Stimulated activated CD4-positive, alpha-beta T cell treated with anti-CD3 and anti-CD28 coated beads, Interleukin-15, amount 100 ng/mL, for 48 hours (primary cell): ENCODE measurements at places on chromosomes 6 and 20.

GRCh38 chr20:62719250-62719935 lies 10.8 kb downstream of the NTSR1 start:
- DNase-seq: no peak

GRCh38 chr20:57480444-57481160 lies 44.3 kb downstream of the CTCFL start:
- no peak for DNase-seq

DNA sequence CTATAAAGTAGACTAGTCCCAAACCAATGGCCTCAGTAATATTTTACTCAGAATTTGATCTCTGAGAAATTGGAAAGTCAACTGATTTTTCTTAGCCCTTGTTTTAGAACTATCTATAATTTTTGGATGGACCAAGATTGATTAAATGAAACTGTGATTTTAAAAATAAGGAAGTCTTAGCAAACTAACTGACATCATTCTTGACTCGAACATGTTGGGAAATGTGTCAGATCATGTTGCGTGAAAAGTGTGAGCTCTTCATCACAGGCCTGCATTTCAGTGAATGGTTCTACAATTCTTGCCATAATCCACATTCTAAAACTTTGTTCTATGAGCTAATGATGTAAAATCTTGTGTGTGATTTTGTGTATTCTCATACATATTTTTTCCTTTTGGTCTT lies 11.0 kb downstream of the TNFAIP3 start:
- DNase-seq: no peak

DNA sequence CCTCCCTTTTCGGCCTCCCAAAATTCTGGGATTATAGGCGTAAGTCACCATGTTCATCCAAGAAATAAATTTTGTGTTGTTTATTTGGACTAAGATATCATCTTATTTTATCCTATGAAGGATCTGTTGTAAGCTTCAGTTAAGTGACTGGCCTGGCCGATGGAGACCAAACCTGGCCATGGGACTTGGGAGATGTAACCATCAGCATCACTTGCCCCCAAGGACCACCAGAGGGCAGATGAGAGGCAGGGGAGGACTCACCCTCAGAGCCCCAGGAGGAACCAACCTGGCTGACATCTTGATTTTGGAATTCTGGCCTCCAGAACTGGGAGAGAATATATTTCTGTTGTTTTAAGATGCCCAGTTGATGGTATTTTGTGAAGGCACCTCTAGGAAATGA lies 266.7 kb downstream of the CDH26 start:
- no peak for DNase-seq

DNA sequence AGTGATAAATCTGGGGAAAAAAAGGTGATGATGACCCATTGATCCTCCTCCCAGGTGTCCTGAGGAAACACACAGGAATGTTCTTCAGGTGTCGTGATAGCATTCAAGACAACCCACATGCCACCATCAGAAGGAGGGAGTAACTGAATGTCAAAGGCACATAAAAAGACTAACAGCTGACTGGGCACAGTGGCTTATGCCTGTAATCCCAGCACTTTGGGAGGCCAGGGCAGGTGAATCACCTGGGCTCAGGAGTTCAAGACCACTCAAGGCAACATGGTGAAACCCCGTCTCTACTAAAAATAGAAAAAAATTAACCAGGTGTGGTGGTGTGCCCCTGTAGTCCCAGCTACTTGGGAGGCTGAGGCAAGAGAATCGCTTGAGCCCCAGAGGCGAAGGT lies 82.3 kb upstream of the CST7 start:
- no peak for DNase-seq

DNA sequence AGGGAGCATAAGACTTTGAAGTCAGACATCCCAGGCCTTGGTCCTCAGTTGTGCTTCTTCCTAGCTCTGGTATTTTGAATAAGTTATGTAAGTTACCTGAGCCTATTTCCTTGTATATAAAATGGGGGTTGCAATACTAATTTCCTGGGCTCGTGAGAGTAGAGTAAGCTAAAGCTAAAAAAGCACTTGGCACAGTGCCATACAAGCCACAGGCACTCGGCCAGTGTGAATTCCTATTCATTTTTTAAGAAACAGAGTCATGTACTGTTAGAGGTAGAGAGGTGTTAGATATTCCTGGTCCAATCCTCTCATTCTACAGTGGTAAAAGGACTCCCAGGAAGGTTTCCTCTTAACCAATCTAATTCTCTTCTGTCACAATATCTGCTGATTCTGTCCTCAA lies 79.6 kb upstream of the EPB41L1 start:
- no peak for DNase-seq

- no peak for DNase-seq
Measured at GRCh38 chr6:51550243-51550642, 537.2 kb downstream of the PKHD1 start.
